ENCODE measurements at places on chromosomes 16 and 17. TPM values are rescaled to one million over a fixed set of nuclear protein-coding genes. Genes with fewer than 3 reads are reported as not detected.

Gene ENPP7
- not detected for total RNA-seq

Gene CTRB1
- not detected for total RNA-seq

Gene EXOSC6
- 20.2 TPM for total RNA-seq

Gene HS3ST2
- under 0.01 TPM for total RNA-seq

Gene CBFA2T3
- total RNA-seq: not detected

Gene SPNS3
- not detected for total RNA-seq

Gene DBNDD1
- total RNA-seq: not detected

Gene ZC3H7A
- total RNA-seq: 27.2 TPM

Gene ZNF48
- total RNA-seq: 5.5 TPM

Gene DNAH17
- not detected for total RNA-seq

Gene LCMT1
- 24.4 TPM for total RNA-seq

Gene RPRML
- not detected for total RNA-seq

Gene FAM222B
- total RNA-seq: 3.7 TPM

Gene KRTAP2-2
- total RNA-seq: not detected

Gene KRTAP4-6
- total RNA-seq: not detected

Gene CACNG5
- not detected for total RNA-seq

Gene NHLRC4
- 0.59 TPM for total RNA-seq

Gene ZNF768
- total RNA-seq: 20.5 TPM

Gene STH
- total RNA-seq: not detected

Gene MMP15
- total RNA-seq: 2.7 TPM

Gene HNF1B
- not detected for total RNA-seq

Gene ERCC4
- total RNA-seq: 12.1 TPM

Gene TNFAIP1
- total RNA-seq: 26.0 TPM

Gene SP6
- under 0.01 TPM for total RNA-seq

Gene C17orf100
- 0.39 TPM for total RNA-seq

Gene CACNG3
- not detected for total RNA-seq

Gene ERAL1
- total RNA-seq: 25.4 TPM

Gene CDYL2
- total RNA-seq: 3.3 TPM

Gene HSD3B7
- total RNA-seq: 100 TPM

Gene ITGB3
- total RNA-seq: 104 TPM

Gene IGSF6
- not detected for total RNA-seq

Gene TNK1
- total RNA-seq: not detected

All from subcutaneous preadipocyte (primary cell).